Activated naive CD8-positive, alpha-beta T cell treated with anti-CD3 and anti-CD28 coated beads, Interleukin-2, amount 50 U/mL, for 24 hours (primary cell): ENCODE measurements at places on chromosomes 12 and 14.

GRCh38 chr12:105705235-105705634 is 374.7 kb downstream of the C12orf75 start:
- DNase-seq: no peak

- no peak for DNase-seq
These were observed 44.2 kb downstream of the ARID2 start for GRCh38 chr12:45773747-45774146.

- DNase-seq: no peak
These were observed 15.1 kb downstream of the PIGH start for GRCh38 chr14:67584978-67585377.

GRCh38 chr14:44620121-44621019 is 113.3 kb upstream of the FSCB start:
- no peak for DNase-seq

DNA sequence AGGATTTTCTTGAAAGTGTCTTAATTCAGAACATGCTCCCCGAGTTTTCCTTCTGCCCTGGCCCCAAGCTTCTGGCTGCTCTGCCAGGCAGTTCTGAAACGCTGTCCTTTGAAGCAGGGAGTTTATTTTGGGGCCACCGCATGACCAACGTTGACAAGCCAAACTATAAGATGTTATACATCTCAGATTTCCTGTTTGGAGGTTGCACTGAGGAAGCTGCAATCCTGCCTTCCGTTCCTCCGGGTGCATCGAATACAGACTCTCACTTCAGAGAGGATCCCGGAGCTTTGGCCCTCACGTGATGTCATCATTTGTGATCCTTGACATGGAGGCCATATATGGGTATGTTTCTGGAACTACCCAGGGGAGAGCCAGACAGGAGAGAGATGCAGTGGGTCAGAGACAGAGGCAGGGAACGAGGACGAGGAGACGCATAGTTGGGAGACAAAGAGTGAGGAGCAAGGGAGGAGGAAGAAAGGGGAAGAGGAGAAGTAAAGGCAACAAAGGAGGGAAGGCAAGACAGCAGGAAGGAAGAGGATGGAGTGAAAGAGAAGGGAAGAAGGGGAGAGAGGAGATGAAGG is at the start of gene ASB2:
TSS of gene ASB2 (minus strand) at position 94 of the 581 bp plus-strand sequence. CDS start 12,031 bp downstream, outside the sequence.
- no peak for DNase-seq
